Thoracic aorta (tissue), 2 donors: ENCODE measurements at places on chromosomes 2 and 18. TPM values are rescaled to one million over a fixed set of nuclear protein-coding genes. Genes with fewer than 3 reads are reported as not detected.
A peak's percentile ranks its signal among the peaks of the same experiment; 100 is the strongest.

DNA sequence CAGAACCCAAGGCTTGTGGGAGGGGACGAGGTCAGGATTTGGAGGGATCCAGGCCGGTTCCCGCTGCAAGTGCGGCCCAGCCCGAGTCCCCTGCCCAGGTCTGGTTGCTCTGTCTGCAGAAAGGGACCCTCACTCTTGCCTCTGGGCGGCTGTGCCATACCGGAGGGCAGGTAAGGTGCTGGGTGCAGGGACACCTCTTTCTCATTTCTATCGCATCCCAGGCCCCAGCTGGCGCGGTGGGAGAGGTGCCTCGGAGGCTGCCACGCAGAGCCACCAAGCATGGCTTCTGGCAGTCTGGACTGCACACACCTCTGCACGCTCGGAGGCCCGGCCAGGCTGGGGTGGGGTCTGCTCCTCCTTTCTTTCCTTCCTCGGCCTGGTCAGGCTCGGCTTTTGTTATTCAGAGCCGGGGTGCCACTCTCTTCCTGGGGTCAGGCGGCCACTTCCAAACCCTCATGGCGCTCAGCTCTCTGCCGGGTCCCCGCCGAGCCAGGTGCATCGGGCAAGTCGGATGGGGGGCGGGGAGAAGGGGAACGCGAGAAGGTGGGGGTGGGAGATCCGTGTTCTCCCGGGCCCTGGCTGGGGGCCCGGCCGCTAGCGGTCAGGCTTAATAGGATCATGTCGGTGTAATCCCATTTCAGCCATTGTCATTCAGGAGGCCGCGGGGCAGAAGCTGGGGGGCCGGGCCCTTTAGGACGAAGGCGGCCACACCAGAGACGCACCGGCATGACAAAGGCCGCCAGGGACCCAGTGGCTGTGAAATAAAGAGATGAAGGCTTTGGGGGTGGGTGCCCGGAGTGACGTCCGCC, 9.0 kb downstream of the GBX2 start:
- no peaks in the 10 kb centered on the region for H3K36me3 ChIP-seq
- H3K27me3 ChIP-seq = peaks cover under 1% of the 10 kb centered on the region
- no peak overlapping the region for H3K4me3 ChIP-seq
- DNase-seq = no peak
- peaks cover 2% of the 10 kb centered on the region for H3K4me1 ChIP-seq

GRCh38 chr2:138279871-138280270, 221.7 kb upstream of the SPOPL start:
- no peak overlapping the region for H3K27ac ChIP-seq
- no peak for DNase-seq
- H3K4me3 ChIP-seq = no peak overlapping the region

- H3K4me1 ChIP-seq = no peaks in the 10 kb centered on the region
- no peak overlapping the region for H3K27ac ChIP-seq
- no peaks in the 10 kb centered on the region for H3K27me3 ChIP-seq
- no peaks in the 10 kb centered on the region for H3K36me3 ChIP-seq
- H3K4me3 ChIP-seq = no peak overlapping the region
These were observed 134.2 kb upstream of the HS6ST1 start for GRCh38 chr2:128452536-128453530.

GRCh38 chr2:73291093-73291460, 2.3 kb downstream of the EGR4 start:
- peaks cover 25% of the 10 kb centered on the region for H3K27me3 ChIP-seq
- no peak for DNase-seq
- no peaks in the 10 kb centered on the region for H3K36me3 ChIP-seq
- H3K4me3 ChIP-seq = peak overlapping the region; percentile 55

DNA sequence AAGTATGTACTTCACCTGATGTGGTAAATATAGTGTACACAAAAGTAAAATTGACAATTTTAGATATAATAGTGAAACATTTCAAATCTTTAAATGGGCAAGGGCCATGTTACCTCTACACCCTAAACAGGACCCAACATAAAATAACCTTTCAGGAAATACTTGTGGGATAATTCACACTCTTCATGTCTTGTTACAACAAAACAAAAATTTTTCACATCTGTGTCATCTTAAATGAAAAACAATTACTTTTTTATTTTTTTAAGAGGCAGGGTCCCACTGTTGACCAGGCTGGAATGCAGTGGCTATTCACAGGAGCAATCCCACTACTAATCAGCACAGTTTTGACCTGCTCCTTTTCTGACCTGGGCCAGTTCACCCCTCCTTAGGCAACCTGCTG, 42.1 kb downstream of the SRBD1 start:
- no peaks in the 10 kb centered on the region for H3K27me3 ChIP-seq
- no peaks in the 10 kb centered on the region for H3K4me1 ChIP-seq
- H3K36me3 ChIP-seq = no peaks in the 10 kb centered on the region
- no peak overlapping the region for H3K4me3 ChIP-seq

GRCh38 chr2:117785740-117786139, 28.8 kb upstream of the DDX18 start:
- no peak for DNase-seq
- H3K36me3 ChIP-seq = no peaks in the 10 kb centered on the region
- no peaks in the 10 kb centered on the region for H3K27me3 ChIP-seq
- H3K4me1 ChIP-seq = no peaks in the 10 kb centered on the region
- H3K4me3 ChIP-seq = no peak overlapping the region
- H3K27ac ChIP-seq = no peak overlapping the region

GRCh38 chr2:26396734-26397298, 4.9 kb upstream of the DRC1 start:
- H3K4me1 ChIP-seq = peaks cover 14% of the 10 kb centered on the region
- H3K27ac ChIP-seq = no peak overlapping the region
- no peaks in the 10 kb centered on the region for H3K27me3 ChIP-seq
- no peaks in the 10 kb centered on the region for H3K36me3 ChIP-seq
- no peak for DNase-seq
- H3K4me3 ChIP-seq = no peak overlapping the region

GRCh38 chr2:54639609-54640008, 83.9 kb upstream of the EML6 start:
- DNase-seq = no peak
- H3K27me3 ChIP-seq = no peaks in the 10 kb centered on the region
- H3K27ac ChIP-seq = no peak overlapping the region
- no peak overlapping the region for H3K4me3 ChIP-seq

GRCh38 chr2:168147830-168148794, 99.3 kb downstream of the STK39 start:
- H3K4me1 ChIP-seq = no peaks in the 10 kb centered on the region
- no peak overlapping the region for H3K4me3 ChIP-seq
- H3K36me3 ChIP-seq = no peaks in the 10 kb centered on the region
- H3K27ac ChIP-seq = no peak overlapping the region

DNA sequence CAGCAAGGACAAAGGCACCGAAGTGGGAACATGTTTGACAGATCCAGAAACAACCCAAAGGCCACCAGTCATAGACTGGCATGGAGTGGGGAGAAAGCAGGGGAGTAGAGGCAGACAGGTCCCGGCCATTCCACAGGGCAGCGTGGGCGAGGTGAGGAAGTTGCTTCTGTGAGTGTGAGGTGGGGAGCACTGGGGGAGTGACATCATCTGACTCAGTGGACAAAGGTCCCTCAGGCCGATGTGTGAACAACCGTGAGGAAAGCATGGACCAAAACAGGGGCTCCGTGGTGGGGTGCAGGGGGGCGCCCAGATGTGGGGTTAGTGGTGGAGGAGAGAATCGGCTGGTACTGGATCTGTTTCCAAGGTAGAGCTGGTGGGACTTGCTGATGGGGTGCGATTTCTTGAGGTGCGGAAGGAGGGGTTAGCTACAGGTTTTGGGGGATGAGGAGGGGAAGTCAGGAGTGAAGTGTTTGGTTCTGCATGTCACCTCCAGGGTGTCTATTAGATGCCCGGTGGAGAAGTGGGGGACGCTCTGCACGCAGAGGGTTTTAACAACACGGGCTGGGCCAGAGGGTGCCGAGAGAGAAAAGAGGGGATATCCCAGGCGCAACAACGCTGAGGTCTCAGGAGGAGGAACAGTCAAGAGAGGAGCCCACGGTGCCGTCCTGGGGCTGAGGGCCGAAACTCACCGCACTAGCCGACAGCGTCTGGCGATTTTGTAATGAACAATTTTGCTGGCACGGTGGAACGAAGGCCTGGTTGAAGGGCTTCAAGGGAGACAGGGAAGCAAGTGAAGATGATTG, 2.5 kb upstream of the SFT2D3 start:
- DNase-seq = no peak
- peaks cover 42% of the 10 kb centered on the region for H3K4me1 ChIP-seq
- no peaks in the 10 kb centered on the region for H3K27me3 ChIP-seq
- no peak overlapping the region for H3K27ac ChIP-seq
- no peak overlapping the region for H3K4me3 ChIP-seq
- H3K36me3 ChIP-seq = no peaks in the 10 kb centered on the region

DNA sequence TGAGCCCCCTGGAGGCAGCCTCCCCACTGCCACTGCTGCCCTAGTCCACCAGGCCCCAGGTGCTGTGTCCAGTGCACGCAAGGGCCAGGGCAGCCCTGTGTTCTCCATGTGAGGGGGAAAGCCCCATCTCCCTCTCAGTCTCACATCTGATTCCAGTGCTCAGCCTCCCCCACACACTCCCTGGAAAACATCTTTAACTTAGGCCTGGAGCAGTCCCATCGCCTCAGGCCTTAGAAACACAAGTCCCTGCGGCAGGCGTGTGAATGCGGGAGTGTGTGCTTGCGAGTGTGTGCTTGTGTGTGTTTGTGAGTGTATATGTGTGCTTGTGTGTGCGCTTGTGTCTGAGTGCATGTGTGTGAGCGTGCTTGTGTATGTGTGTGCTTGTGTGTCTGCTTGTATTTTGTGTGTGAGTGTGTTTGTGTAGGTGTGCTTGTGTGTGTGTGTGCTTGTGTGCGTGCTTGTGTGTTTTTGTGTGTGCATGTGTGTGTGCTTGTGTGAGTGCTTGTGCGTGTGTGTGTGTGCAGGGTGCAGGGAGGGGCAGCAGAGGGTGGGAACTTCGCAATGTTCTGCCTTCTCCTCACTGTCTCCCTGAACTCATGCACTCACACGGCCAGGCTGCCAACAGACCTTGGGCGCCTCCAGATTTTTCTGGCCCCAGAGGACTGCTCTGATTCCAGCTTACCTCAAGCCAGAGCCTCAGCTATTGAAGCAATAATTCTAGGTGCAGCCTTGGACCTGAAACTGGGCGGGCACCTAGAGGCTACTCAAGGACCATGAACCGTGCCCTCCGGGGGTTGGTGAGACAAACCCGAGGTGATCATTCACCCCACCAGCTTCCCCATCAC, 139.6 kb downstream of the CABLES1 start:
- no peak overlapping the region for H3K27ac ChIP-seq
- DNase-seq = no peak
- no peaks in the 10 kb centered on the region for H3K36me3 ChIP-seq
- no peak overlapping the region for H3K4me3 ChIP-seq
- peaks cover 15% of the 10 kb centered on the region for H3K4me1 ChIP-seq

- no peaks in the 10 kb centered on the region for H3K27me3 ChIP-seq
- H3K27ac ChIP-seq = peak overlapping the region; percentile 66
- DNase-seq = no peak
- H3K4me3 ChIP-seq = no peak overlapping the region
These were observed 24.4 kb downstream of the LBH start for GRCh38 chr2:30255466-30256408.

- DNase-seq = no peak
- H3K27ac ChIP-seq = no peak overlapping the region
- H3K36me3 ChIP-seq = no peaks in the 10 kb centered on the region
- no peaks in the 10 kb centered on the region for H3K27me3 ChIP-seq
- no peaks in the 10 kb centered on the region for H3K4me1 ChIP-seq
- no peak overlapping the region for H3K4me3 ChIP-seq
These were observed 316.6 kb upstream of the CHST9 start for GRCh38 chr18:27501671-27502070.

DNA sequence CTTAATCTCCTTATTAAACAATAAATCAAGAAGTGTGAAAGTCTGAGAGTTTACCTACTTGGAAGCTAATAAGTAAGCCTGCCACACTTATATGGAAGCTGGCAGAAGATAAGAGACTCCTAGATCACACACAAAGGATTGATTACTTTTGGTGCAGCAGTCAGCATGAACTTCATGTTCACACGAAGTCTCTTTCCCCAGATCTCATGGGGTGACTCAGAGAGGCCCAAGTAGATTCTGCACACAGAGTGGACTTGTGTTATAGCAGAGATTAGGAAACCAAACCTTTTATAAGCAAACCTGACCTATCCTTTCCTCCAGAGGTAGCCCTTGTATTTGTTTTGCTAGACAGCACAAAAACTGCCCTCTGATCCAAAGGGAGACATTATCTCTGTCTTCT, 9.9 kb upstream of the GAREM1 start:
- no peak overlapping the region for H3K4me3 ChIP-seq
- no peak for DNase-seq
- no peaks in the 10 kb centered on the region for H3K36me3 ChIP-seq
- no peaks in the 10 kb centered on the region for H3K4me1 ChIP-seq

Gene VAMP5
- total RNA-seq = 42.8 TPM

Gene ACSL3
- 79.0 TPM for total RNA-seq

Gene UGT1A3
- total RNA-seq = not detected
